ENCODE measurements at places on chromosomes 5 and 9.

DNA sequence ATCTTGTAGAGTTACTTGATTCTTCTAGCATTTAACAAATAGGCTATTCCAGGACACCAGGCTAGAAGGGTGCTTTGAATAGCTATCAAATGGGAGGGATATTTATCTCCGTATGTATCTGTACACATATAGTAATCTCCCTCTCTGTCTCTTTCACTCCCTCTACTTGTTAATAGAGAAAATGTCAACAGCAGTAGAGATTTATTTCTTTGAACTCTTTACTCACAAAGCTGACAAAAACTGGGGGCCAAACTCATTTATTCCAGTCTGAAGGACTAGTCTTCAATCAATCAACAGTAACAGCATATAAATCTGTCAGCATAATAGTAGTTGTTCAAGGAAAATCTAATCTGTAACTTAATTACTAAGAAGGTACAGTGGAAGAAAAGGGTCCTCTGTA lies 78.2 kb upstream of the FER start:
- DNase-seq = no peak

- DNase-seq = peak; percentile 84
Observed at GRCh38 chr5:89556215-89556913, 673.4 kb upstream of the MEF2C start.

GRCh38 chr5:101678481-101679193 lies 617.4 kb downstream of the SLCO4C1 start:
- peak; percentile 48 for DNase-seq

DNA sequence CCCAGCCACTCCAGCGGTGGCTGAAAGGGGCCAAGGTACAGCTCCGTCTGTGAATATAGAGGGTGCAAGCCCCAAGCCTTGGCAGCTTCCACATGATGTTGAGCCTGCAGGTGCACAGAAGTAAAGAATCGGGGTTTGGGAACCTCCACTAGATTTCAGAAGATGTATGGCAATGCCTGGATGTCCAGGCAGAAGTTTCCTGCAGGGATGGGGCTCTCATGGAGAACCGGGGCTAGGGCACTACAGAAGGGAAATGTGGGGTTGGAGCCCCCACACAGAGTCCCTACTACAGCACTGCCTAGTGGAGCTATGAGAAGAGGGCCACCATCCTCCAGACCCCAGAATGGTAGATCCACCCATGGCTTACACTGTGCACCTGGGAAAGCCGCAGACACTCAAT lies 23.2 kb downstream of the CCDC125 start:
- no peak for DNase-seq

DNA sequence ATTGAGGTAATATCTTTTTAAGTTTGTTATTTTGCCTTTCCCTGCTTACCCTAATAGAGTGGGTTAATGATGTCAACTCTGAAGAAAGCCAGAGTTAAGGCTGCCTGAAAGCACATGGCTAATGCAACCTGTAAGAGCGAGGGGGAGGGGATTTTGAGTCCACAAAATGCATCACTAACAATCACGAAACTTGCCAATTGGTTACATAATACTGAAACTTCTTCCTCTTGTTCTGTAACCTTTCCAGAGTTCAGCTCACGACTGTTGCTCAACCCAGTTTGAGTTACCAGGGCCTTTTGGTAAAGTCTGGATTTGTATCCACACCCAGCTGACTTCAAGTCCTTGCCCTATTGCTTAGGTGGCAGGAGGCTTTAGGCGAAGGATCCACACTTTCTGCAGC lies 308.8 kb downstream of the EFNA5 start:
- no peak for DNase-seq

DNA sequence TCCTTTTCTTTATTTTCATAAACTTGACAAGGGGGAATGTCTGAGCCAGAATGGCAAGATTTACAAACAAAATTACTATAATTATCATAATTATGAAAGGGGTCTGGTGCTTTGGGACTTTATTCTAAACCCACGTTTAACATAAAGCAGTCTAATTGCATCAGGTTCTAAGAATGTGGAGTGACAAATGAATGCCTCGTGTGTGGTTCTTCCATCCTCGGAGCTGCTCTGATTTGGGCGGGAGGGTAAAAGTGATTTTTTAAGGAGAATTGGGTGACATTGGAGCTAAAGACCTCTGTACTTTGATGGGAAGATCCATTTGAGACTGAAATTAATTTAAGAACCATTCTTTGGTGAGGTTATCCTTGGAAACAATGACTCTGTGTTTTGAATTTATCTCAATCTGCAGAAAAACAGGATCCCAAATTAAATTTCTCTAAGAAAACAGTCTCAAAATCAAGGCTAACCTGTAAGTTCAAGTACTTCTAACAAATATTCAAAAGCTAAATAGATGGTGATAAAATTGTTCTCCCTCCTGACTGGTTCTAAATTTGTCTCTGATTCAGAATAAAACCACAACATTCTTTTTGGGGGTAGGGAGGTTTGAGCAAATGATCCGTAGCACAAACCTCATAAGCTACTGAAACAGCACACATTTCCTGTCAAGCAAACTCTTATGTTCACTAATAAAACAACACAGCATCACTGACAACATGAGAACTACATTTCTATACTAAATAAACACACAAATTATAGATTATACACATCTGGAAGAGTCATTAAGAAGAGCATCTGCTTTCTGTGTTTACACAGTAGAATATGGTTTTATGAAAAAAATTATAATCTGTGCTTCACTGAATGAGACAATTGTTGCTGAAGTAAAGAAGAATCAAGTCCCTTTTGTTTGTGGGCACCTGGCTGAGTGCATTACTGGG lies 85.5 kb downstream of the DCP2 start:
- no peak for DNase-seq

GRCh38 chr5:67196537-67197059 lies at the start of gene CD180:
CD180 (minus strand) TSS chr5:67196799; CDS start chr5:67196641, 158 bp downstream.
- DNase-seq = peak; percentile 0

DNA sequence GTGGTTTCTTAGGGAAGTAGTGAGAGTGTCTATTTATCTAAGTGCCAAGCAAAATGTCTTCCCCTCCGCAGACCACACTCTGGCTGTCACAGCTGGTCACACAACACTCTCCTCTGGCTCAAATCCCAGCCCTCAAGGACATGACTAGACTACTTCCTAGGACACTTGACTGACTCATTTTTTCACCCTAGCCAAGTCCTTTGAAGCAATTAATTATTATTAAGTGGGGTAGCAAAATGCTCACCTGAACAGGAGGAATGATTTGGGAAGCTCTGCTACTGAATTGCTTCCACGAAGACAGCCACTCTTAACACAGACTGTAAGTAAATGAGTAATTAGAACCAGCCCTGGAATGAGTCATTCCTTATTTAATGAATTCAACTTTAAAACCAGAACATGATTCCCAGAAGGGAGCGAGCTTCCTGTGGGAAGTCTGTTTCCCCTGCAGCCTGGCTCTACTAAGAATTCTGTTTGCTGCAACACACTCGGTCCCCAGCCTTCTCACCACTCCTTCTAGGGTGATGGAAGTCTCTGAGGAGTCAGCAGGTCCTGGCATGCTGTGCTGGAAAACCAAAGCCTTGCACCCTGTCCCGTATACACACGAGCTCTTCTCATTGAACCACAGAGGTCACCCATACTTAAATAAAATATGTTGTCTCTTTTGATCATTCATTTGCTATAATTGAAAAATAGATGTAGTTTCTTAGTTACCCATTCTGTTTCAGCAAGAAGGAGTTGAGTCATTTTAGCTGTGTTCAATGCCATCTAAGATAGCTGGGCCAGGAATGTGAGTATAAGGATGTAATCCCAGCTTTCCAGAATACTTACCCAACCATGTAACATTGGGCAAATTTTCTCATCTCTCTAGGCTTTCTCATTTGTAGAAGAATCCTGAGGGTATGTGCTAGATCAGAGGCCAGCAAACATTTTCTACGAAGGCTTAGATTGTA lies 218.6 kb upstream of the RASEF start:
- no peak for DNase-seq

DNA sequence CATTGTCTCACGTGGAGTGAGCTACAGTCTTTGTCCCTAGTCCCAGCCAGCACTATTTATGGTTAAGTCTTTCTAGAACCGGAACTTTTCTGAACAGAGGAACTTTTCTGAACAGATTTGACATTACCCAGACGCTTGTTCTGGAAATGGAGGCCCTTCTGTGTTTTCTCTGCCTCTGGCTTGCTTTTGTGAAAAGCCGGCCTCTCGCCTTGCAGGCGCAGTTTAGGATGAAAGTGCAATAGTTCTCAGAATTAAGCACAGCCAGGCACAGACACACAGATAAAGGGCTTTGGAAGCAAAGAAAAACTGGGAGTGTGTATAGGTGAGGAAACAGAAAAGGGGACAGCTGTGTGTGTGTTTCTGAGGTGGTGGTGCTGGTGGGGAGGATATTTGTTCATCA lies 5.9 kb downstream of the GDNF start:
- no peak for DNase-seq

DNA sequence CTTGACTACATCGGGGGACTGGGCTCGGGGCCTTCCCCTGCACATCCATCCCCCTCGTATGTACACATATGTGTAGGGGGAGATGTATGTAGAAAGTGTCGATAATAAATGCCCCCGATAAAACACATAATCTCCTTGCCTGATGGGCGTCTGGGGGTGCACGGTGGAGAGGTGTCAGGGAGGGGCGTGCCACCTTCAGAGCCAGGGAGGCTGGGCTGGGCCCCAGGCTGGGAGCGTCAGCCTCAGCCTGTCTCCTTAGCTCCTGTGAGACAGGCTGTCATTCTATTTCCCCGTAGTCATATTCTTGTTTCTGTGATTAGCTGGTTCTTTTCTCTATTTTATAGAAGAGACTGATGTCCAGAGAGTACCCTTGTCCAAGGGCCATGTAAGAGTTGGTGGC lies 4.7 kb upstream of the RXRA start:
- no peak for DNase-seq

DNA sequence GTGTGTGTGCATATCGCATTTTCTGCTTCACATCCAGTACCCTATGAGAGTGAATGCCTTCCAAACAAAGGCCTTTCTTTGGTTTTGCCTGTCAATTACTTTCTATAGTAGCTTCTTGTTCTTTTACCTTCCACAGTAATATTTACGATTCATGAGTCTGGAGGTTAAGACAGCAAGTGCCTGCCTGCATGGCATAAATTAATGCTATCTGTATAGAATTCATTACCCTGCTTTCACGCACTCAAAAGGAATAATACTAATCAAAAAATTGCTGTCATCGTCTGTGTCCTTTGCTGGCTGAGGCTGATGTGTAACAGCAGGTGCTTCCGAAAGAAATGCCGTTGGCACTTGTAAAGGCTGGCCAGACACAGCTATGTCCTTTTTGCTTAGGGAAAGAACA lies 1304.4 kb upstream of the CDH6 start:
- DNase-seq = no peak

- no peak for DNase-seq
Observed at GRCh38 chr9:81112627-81113452, 576.5 kb downstream of the TLE1 start.

- peak; percentile 91 for DNase-seq
Observed at GRCh38 chr9:92774274-92774673, 9.6 kb upstream of the BICD2 start.

- no peak for DNase-seq
Observed at GRCh38 chr5:73908395-73908794, 282.4 kb downstream of the ARHGEF28 start.

DNA sequence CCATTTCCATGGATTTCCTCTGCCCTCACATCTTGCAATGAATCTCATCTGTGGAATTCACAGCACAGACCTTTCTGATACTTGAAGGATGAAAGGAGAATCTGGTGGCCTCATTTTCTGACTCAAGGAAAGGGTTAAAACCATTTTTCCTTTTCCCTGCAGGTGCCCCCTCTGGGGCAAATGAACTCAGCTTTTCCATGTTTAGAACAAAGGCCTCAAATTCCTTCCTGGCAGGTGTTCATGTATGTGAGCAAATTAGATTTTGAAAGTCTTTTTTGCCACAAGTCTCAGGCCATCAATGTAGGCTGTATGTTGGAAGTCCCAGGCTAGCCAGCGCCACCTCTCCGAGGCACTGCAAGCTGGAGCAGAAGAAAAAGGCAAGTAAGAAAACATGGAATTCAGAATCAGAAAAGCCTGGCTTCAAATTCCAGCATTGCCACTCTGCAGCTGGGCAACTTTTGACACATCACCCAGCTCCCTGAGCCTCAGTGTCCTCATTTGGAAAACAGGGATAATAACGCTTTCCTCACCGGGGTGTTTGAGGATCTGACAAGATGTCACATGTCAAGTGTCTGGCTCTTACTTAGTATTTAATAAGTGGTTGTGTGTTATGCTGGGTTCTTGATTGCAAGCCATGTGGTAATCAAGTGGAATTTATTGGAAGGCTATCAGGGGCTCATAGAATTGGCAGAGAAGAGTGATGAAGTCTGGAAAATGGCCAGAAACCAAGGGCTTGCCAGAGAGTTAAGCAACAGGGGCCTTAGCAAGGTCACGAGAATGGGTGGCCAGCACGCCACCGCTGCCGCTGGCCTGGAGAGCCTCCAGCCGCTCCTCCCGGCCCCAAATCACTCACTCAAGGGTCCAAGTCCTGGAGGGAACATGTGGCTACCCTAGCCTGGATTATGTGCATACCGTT lies 48.4 kb upstream of the SMIM23 start:
- peak; percentile 81 for DNase-seq

DNA sequence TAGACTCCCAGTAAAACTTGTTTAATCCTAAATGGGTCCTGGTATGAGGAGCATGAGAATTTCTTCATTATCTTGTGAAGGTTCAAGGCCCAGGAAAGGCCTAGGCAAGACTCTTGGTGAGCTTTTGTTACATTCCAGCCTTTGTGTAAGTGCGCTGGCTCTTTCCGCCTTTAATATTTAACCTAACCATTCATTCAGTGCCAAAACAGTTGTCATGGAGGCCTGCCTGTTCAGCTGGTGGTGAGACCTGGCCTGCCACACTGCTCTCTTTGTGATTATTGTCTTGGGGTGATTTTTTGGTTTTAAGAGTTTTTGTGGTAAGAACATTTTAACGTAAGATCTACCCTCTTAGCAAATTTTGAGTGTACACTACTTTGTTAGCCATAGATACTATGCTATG lies 127.5 kb upstream of the WWC1 start:
- no peak for DNase-seq

DNA sequence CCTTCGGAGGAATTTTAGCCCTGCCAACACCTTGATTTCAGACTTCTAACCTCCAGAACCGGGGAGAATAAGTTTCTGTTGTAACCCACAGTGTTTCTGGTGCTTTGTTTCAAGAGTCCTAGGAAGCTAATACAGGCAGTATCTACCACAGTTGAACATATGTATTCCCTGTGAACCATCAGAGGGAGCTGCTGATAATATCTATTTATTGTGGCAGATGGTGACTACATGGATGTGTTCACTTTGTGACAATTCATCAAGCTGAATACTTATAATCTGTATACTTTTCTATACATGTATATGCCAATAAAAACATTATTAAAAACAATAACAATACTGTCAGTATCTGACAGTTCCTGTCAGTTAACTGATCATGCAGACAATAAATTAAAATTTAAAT lies 137.2 kb upstream of the GNA14 start:
- DNase-seq = no peak

Measured in MG63 (cell line).